Fibroblast of skin of right quadriceps (primary cell): ENCODE measurements at places on chromosomes 3 and 15.
A peak's percentile ranks its signal among the peaks of the same experiment; 100 is the strongest.

DNA sequence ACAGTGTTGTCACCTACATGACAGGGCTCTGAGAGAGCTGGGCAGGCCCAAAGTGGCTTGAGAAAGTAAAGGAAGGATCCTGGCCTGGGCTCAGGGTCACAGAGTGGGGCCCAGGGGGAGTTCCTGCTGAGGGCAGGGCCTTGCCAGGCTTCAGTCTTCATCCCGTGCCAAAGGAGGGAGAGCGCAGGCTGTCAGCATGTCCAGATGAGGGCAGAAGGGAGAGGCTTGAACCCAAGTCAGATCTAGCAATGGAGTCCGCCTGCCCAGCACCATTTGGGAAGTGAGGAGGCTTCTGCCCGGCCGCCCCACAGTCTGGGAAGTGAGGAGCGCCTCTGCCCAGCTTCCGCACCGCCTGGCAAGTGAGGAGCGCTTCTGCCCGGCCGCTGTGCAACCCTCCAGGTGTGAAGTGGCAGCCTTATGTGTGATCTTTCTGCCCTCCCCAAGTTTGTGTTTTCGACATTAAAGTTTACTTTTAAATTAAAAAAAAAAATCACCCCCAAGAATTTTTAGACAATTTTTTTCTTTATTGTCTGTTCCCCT, 303.6 kb upstream of the PROK2 start:
- no peak for DNase-seq

GRCh38 chr15:66498501-66499386, 1.2 kb upstream of the SNAPC5 start:
- peak; percentile 52 for DNase-seq

DNA sequence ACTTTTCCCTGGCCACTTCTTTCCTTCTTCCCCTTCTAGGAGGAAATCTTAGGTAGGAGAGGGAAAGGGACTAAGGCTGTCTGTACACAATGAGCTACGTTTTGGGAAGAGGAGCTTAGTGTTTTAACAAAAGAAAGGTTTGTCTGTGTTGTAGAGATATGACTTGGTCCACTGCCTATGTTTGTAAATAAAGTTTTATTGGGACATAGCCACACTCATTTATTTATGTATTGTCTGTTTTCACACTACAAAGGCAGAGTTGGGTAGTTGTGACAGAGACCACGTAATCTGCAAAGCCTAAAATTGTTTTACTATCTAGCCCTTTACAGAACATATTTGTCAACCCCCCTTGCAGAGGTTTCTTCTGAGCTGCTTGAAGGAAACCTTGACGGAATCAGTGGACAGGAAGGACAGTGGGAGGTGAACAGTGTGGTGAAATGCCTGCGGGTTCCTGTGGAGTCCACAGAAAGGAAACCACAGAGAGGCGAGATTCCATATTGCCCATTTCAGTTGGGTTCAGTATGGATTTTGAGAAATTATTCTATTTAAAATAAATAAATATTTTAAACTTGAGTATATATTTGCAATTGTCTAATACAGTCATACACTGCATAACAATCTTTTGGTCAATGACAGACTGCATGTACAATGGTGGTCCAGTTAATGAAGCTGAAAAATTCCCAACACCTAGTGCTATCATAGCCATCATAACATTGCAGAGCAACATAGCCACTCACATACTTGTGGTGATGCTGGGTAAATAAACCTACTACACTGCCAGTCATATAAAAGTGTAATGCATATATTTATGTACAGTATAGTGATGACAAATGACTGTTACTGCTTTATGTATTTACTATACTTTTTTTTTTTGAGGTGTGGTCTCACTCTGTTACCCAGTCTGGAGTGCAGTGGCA, 157.9 kb upstream of the NUDT16 start:
- no peak for DNase-seq

DNA sequence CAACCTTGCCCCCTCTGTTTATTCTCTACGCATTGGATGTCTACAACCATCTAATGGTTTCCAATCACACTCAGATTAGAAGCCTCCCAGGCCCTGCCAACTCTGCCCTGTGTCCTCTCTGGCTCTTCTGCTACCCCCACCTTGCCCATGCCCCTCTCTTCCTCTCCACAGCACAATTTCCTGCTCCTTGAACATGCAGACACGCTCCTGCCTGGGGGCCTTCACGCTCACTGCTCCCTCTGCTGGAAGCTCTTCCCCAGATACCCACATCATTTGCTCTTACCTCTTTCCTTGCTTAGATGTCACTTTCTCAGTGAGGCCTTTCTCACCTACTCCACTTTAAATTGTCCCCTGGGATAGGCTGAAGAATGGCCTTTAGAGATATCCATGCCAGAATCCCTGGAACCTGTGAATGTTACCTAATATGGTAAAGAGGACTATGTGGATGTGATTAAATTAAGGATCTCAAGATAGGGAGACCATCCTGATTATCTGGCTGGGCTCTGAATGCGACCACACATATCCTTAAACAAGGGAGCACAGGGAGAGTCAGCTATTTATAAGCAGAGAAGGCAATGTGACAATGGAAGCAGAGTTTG, 9.9 kb downstream of the KY start:
- peak; percentile 8 for DNase-seq

DNA sequence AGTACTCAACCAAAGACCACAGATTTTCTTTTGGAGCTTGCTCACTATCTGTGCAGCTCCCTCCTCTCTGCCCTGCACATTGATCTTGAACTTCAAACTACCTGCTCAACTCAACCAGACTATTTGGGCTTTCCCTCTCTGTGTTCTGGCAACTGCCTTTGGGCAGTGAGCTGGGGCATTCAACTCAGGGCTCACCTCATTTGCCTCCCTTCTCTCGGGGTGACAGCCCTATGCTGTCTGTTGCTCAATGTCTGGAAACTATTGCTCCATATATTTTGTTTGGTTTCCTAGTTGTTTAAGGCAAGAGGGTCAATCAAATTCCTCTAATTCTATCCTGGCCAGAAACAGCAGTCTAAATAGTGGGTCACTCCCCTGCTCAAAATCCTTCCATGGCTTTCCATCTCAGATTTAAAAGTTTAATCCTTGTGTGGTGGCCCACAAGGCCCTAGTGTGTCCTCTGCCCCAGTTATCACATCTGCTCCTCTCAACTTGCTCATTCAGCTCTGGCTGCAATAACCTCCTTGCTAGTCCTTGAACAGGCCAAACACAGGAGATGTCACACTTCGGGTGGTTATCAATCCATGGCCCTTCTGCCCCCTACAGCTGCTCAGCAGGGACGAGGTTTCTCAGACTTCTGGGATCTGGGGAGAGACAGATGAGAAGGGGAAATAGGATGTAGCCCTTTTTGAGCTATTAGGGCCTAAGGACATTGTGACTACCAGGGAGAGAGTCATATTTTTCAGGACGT, 67.8 kb downstream of the SNRK start:
- no peak for DNase-seq

GRCh38 chr15:41483519-41483918, 10.2 kb upstream of the ITPKA start:
- no peak for DNase-seq

DNA sequence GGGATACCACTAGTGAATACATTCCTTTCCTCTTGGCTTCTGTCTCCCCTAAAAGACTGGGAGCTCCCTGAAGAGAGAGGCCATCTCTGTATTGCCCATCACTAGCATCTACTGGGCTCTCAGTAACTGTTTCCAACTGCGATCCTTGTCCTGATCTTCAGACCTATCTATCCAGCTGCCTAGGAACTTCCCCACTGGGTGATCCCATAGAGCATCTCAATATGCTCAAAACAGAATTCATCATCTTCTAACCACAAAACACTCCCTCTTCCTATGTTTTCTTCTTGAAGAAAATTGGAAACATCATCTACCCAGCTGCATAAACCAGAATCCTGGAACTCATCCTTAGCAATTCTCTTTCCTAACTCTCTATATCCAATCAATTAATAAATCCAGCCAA, 54.6 kb downstream of the PLD1 start:
- DNase-seq, result no peak

GRCh38 chr3:66299891-66300290, 79.1 kb downstream of the SLC25A26 start:
- no peak for DNase-seq

DNA sequence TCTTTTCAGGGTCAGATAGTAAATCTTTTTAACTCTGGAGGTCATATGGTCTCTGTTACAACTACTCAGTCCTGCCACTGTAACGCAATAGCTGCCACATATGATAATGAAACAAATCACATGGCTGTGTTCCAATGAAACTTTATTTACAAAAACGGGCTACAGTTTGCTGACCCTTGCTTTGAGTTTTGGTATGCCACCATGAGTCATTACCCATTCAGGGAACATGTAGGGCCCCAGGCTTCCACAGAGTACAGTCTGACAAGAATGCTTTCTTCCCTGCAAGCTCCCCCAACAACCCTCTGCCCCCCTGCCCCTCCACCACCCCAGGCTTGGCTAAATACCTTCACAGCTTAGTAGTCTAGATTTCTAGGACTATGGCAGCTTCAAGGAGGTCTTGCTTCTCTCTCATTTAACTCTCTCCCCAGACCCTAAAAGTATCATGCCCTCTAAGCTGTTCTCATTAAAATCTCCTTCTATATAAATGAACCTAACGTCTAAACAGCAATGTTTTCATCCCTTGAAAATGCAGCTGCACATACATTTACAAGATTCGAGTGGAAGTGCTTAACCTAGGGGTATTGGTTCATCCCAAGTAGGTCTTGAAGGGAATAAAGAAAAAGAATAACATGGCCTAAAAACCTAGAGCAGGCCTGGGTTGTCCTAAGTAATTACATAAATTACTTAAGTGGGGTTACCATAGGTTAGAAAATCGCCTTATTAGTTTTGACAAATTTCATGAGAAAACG, 117.8 kb upstream of the PRICKLE2 start:
- peak; percentile 95 for DNase-seq

DNA sequence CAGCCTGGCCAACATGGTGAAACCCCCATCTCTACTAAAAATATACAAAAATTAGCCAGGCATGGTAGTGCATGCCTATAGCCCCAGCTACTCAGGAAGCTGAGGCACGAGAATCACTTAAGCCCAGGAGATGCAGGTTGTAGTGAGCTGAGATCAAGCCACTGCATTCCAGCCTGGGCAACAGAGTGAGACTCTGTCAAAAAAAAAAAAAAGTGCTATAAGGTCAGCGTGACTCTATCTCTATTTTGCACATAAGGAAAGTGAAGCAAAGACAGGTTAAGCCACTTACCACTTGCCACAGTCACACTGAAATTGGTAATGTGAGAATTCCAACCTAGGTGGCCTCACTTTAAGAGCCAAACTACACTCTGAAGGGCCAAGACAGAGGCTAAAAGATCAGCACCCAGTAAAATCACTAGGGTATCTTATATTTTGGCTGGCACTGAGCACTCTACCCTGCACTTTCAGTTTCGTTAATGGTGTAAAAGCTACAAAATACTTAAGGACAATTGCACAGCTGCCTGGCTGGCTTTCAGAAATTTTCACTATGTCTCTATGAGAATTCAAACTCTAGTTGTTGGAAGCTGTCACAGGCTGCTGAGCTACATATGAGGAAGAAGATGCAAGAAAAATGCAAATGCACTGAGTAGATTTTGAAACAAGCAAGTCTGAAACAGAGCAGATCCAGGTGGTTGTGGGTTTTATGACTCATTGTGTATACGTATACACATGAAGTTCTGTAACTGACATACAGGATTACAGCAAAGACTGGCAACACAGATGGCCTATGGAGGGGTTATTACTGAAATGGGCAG, 32.7 kb downstream of the TRANK1 start:
- DNase-seq, result peak; percentile 62

DNA sequence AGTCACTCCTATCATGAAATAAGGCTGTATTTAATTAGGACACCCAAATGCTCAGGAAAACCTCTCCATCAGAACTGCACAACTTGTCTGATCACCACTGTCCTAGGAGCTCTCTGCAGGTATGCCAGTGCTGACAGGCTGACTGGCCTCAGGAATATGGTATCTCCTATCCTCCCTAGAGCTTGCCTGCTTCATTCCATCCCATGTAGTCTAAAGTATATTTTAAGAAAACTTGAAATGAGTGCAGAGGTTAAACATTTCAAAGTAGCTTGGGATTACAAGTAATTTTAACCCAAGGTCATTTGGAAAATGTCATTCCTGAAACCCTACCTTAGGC, 23.7 kb downstream of the FILIP1L start:
- no peak for DNase-seq

GRCh38 chr3:23183731-23184130, 19.4 kb upstream of the UBE2E2 start:
- DNase-seq, result peak; percentile 63

- no peak for DNase-seq
Observed at GRCh38 chr15:63483521-63484371, 20.6 kb upstream of the USP3 start.
